Activated gamma-delta T cell (primary cell): ENCODE measurements at places on chromosomes 3 and 15.
A peak's percentile ranks its signal among the peaks of the same experiment; 100 is the strongest.

- no peak for DNase-seq
Observed at GRCh38 chr15:48644467-48644826, 1.1 kb downstream of the FBN1 start.

DNA sequence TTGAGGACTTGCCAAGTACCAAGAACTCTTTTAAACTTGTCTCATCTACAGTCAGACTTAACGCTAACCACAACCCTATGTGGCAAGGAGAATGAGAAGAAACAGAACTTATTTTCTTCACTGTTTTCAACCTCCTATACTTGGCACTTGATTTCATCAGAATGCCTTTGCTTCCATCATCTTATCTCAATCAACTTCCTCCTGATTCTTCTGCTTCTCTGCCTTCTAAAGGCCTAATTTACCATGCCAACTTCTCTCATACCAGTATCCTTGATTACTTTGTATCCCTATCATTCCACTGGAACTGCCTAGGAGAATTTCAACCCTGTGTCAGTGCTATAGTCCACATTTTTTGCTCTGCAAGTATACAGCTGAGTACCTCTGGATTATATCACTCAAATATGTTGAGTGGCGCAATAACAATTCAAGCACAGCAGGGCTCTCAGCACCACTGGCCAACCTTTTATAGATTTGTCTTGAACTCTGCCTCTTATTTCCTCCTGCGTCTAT, 413.6 kb downstream of the ROBO1 start:
- no peak for DNase-seq

- no peak for DNase-seq
Observed at GRCh38 chr3:53523346-53523745, 28.9 kb downstream of the CACNA1D start.

GRCh38 chr3:197496746-197497125, 59.0 kb downstream of the BDH1 start:
- DNase-seq: no peak

DNA sequence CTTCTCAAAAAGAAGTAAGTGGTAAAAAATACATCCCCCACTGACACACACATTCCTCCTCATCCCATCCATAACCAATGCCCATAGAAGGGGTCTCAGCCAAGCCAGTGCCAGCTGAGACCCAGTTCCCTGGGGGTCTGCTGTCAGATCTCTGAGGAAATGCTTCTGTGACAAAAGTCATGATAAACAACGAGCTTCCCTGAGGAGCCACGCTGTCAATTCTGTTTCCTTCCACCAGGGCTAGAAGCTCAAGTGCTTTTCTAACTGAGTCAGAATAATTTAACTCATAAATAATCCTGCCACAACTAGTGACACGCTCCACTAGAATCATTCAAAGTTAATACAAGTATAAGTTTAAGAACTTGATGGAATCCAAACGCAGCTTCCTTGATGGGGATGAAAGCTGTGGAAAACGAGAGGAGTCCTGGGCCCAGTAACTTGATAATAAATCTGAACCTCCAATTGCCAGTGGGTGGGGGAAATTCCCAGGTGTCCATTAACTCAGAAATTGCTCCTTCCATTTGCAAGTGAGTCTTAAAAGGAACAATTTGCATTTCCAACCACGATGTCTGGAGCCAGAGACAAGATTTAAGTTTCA, 348.7 kb upstream of the LMCD1 start:
- DNase-seq: no peak

GRCh38 chr3:54342676-54343075, 220.3 kb downstream of the CACNA2D3 start:
- no peak for DNase-seq

GRCh38 chr15:53586799-53587198, 172.7 kb downstream of the WDR72 start:
- no peak for DNase-seq

DNA sequence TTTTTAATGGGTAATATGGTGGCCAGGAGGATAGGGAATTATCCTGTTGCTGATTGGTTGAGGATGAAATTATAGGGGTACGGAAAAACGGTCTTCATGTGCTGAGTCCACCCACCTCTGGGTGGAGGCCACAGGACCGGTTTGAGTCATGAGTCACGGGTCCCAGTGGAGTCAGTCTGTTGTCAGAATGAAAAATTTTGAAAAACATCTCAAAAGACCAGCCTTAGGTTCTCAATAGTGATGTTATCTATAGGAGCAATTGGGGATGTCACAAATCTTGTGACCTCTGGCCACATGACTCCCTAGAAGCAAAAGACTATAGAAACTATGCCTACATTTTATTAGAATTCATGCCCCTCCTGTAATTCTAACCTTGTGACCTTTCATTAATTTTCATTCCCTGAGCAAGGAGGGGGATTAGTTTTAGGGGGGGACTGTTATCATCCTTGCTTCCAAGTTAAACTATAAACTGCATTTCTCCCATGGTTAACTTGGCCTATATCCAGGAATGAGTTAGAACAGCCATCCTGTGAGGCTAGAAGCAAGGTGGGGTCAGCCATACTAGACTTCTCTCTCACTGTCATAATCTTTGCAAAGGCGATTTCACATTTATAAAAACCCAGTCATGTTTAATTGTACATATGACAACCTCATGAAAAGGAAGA, 101.2 kb downstream of the TCF12 start:
- DNase-seq: no peak

GRCh38 chr3:129732200-129732876, 125.9 kb upstream of the PLXND1 start:
- DNase-seq: no peak

- DNase-seq: no peak
Observed at GRCh38 chr3:164235289-164236028, 842.8 kb downstream of the SI start.

GRCh38 chr15:34038871-34039789, at the start of gene AVEN:
TSS of gene AVEN (minus strand) at chr15:34039204. CDS start at chr15:34039046, 158 bp downstream.
- DNase-seq: peak; percentile 49

DNA sequence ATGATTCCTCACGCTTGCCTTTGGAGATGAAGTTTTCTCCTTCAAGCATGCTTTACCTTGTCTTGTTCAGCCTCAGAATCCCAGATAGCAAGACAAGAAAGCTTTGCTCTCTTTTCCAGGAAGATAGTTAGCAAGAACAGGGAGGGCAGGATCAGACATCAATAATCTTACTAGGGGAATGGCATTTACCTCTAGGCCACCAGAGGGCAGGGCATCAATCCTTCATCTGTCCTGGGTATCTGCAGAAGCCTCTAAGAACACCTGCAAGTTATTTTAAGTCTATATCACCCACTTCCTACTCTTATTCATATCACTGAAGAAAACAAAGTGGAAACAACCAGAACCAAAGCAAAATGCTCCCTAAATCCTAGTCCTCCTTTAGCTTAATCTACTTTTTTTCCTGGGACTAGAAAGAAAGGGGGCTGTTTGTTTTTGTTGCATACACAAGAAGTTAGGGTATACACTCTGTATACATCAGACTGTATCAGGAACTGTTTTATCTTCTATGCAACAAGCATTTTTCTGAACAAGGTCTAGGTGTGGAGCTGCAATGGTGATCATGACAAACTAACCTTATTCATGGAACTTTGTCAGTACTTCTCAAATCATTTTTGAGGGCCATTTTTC, 862.5 kb downstream of the CADM2 start:
- DNase-seq: no peak

GRCh38 chr15:20356444-20356910, 185.1 kb downstream of the GOLGA6L6 start:
- no peak for DNase-seq

DNA sequence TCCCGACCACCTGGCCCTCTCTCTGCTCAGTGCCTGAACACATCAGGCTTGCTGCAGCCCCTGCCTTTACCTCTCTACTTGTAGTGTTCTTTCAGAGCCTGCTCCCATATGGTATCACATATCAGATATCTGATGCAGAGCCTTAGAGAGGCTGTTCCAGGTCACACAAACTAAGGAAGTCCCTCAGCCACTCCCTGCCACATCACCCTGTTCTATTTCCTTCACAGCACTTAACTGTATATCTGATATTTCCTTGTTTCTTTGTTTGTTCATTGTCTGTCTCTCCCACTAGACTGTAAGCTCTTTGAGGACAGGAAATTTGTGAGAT, 976 bp upstream of the ALDH1L1 start:
- DNase-seq: no peak

DNA sequence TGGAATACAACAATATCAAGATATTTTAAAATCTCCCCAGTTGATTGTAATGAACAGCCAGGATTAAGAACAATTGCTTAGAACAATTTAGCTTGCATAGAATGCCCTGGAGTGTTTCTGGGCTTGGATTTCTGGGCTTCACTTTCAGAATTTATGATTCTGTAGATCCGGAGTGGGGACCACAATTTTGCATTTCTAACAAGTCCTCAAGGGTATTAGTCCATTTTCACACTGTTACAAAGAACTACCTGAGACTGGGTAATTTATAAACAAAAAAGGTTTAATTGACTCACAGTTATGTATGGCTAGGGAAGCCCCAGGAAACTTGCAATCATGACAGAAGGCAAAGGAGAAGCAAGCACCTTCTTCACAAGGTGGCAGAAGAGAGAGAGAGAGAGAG, 54.3 kb upstream of the MYRIP start:
- DNase-seq: no peak

GRCh38 chr3:45607790-45608189, 13.2 kb downstream of the LIMD1 start:
- DNase-seq: no peak

- DNase-seq: no peak
Observed at GRCh38 chr3:108416111-108416869, 94.1 kb downstream of the MYH15 start.

- DNase-seq: no peak
Observed at GRCh38 chr3:193563426-193563825, 8.7 kb upstream of the ATP13A4 start.

- DNase-seq: no peak
Observed at GRCh38 chr3:98777801-98778220, 14.7 kb downstream of the ST3GAL6 start.

GRCh38 chr3:151460228-151460627, 633 bp downstream of the IGSF10 start:
- no peak for DNase-seq
